Stimulated activated CD4-positive, alpha-beta T cell treated with anti-CD3 and anti-CD28 coated beads, Interleukin-12 subunit alpha, Interleukin-12 subunit beta, amount 100 ng/mL, for 48 hours (primary cell): ENCODE measurements at places on chromosomes 6 and 20.

GRCh38 chr20:3123542-3123941 lies 36.1 kb downstream of the FASTKD5 start:
- DNase-seq = no peak

DNA sequence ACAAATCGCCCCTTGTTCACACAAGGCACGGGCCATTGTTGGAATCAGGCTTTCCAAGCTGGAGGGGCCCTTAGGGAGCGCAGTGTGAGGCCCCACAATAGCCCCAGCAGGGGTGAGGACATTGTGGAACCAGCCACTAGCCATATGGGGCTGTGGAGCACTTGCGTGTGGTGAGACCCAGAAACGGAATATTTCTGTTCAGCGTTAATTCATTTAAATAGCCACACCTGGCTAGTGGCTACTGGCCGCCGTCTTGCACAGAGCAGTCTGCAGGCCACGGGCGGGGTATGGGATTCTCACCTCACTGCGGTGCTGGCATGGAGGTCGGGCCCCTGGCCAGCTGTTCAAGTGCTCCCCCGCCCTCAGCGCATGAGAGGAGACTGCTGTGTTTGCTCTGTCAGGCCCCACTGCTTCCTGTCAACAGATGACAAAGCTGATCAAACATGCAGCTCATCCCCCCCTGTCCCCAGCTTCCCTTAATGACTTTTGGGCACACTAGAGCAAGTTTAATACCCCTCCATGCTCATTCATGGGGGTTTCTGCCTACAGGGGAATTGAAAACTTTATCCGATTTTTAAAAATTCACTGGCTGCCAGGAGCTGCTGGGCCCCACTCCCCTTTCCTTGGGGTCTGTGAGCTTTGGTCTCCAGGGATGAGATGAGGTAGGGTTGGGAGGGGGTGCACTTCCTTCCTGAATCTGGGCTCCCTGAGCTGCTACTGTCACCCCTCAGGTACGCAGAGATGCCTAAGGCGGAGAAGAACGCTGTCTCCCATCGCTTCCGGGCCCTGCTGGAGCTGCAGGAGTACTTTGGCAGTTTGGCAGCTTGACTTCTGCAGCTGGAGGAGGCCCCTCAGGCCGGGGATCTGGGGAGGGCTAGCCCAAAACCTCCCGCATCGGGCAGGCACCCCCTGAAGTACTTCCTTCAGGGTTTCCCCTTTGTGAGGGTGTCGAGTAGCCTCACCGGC lies 13.6 kb downstream of the ITPA start:
- no peak for DNase-seq

DNA sequence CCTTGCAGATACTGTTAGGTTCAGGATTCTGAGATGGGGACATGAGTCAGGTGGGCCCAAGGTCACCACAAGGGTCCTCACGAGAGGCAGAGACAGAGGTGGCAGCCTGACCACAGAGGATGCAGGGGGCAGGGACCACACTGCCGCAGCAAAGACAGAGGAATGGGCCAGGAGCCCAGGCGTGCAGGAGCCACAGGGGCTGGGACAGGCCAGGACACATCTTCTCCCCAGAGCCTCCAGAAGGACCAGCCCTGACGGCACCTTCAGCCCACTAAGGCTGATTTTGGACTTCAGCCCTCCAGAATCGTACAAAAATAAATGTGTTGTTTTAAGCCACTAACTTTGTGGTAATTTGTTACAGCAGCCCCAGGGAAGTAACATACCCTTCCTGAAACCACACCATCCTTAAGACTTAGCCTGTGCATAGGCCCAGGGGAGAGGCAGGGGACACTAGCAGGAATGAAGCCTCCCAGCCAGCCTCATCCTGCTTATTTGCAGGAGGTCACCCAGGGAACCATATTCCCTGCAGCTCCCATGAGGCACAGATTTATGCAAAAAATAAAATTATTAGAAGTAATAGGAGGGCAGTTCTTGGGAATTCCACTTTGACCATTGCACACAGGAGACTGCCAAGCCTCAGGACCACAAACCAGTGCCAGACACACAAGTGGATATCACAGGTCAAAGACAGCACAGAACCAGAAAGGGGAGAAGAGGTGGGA lies 119.3 kb upstream of the CST7 start:
- no peak for DNase-seq

GRCh38 chr20:12605751-12606150 lies 403.0 kb upstream of the SPTLC3 start:
- no peak for DNase-seq

- no peak for DNase-seq
Observed at GRCh38 chr6:2529211-2529719, 221.5 kb downstream of the MYLK4 start.

- DNase-seq = no peak
Observed at GRCh38 chr6:122640366-122640765, 30.2 kb downstream of the PKIB start.

GRCh38 chr6:167424060-167424673 lies 99.3 kb downstream of the TTLL2 start:
- DNase-seq = no peak

GRCh38 chr6:152100183-152100618 lies 292.7 kb downstream of the ESR1 start:
- DNase-seq = no peak

DNA sequence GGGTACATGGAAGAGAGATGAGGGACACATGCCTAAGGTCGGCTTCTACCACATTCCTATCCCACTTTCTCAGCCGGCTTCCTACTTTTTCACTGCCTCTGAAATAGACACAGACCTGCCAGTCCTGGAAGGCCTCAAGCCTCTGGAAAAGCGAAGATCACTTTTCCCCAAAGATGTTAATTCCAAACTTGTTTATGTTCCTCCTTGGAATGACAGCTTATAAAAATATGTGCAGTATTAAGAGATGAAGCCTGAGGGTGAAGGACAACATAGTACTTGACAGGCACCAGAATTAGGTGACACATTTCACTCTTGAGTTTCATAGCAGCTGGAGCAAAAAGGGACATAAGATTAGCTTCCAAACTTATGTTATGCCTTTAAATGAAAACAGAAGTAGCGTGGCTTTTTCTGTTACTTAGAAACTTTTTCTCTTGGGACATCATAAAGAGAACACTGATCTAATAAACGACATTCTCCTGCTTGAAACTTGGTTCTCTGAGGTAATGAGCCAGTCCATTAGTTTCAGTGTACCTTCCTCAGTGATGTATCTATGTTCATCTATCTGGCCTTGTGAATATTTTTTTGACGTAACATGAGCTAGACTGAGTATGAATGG lies 25.3 kb downstream of the FOXO3 start:
- no peak for DNase-seq

DNA sequence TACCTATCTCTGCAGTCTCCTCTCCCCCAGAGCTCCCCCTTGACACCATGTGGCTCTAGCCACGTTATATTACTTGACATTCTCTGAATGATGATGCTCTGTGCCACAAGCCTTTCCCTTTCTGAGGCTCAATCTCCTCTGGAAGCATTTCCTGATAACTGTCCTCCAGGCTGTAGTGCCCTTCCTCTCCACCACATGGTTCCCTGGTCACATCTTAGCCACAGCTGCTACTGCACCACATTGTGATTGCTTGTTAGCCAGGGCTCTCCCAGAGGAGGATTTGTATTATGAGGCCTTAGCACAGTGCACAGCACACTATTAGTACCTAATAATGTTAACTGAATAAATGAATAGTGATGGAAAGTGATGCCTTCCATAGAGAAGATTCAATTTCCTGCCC lies 63.9 kb upstream of the RCAN2 start:
- DNase-seq = no peak

- no peak for DNase-seq
Observed at GRCh38 chr6:33622456-33623431, 1.6 kb downstream of the ITPR3 start.

DNA sequence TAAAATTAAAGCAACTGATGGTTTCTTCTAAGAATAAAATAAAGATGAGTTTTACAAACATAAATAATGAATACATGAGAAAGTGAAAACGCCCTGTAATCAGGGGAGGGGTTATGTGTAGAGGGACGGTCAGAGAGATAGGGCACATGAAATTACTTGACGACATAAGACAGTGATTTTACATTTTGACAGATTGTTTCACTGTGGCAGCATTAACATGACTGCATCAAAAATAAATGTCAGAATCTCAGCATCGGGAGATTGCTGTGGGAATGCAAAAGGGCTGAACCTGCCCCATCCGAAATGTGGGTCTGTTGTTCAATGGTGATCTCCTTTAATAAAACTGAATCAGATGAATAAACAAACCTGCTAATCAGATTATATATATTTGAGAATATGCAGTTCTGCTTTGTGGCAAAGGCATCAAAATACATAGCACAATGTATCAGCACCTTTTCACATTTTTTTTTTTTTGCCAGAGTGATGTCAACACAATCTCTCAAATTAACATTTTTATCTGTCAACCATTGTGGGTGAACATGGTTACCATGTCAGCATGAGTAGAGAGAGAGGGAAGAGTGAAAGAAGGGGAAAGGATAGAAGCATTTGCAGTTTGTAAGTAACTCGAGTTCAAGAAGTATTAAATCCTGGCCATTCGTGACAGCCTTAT lies 177.1 kb upstream of the MAN1A1 start:
- no peak for DNase-seq

- DNase-seq = no peak
Observed at GRCh38 chr6:100161782-100162365, 167.9 kb upstream of the MCHR2 start.

DNA sequence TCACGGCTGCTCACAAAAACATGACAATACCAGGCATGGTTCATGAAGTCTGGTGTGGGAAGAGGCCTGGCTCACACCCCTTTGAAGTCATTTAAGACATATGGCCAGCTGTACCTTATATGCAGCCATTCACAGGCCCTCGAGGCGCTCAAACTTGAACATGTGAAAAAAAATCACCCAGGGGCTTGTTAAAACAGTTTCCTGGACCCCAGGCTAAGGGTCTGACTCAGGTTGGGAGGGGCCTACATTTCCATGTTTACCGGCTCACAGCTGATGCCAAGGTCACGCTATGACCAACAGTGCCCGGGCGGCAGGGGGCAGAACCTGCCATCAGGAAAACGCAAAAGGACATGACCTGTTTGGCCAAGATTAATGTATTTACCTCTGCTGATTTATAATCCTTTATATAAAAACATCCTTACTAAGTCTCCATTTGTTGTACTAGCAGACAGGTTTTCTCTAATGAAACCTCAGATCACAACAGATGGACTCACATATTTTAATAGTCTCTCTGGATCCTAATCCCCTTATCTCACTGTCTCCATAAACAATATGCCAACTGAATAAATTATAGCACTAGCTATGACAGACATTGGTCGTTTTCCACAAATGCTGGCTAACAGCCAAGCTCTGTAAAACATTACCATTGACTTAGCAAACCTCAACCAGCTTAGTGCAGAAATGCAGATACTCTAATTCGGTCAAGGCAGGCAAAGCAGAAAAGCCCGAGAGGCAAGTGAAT lies 19.9 kb downstream of the EZR start:
- DNase-seq = no peak

- DNase-seq = no peak
Observed at GRCh38 chr20:36394340-36394965, 88.3 kb downstream of the DLGAP4 start.

DNA sequence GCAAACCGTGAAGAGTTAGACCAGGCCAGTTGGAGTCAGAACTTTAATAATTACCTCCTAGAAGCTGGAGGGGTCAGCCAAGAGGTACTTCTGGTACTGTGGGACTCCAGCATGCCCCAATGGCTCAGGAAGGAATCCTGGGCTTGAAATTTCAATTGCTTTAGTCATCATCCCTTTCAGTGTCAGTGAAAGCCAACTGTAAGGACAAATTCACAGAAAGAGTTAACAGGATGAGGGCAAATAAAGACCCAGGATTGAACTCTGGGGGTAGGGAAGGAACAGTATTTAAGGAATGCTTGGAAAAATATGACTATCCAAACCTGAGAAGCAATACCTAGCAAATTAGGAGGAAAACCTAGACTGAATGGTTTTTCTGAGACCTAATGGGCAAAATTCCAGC lies 735.1 kb upstream of the MARCKS start:
- no peak for DNase-seq

GRCh38 chr6:5197084-5197483 lies 63.7 kb downstream of the LYRM4 start:
- DNase-seq = no peak

DNA sequence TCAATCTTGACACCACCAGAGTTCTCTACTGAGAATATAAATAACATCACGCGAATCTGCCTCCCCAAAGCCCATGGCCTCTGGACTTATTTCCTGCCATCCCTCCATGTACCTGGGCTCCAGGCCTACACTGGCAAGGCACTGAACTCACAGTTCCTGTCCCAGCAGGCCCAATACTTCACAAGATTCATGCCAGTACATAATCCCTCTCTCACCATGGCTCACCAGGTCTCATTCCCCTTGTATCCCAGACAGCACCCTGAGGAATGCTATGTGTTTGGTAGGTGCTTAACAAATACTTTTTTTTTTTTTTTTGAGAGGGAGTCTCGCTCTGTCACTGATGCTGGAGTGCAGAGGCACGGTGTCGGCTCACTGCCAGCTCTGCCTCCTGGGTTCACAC lies 1.9 kb downstream of the KIF16B start:
- DNase-seq = no peak

- no peak for DNase-seq
Observed at GRCh38 chr6:163585932-163586437, 171.5 kb downstream of the QKI start.

GRCh38 chr20:58096880-58097423 lies 131.5 kb downstream of the ANKRD60 start:
- DNase-seq = no peak

- no peak for DNase-seq
Observed at GRCh38 chr20:43536817-43537440, 21.9 kb upstream of the SGK2 start.

- DNase-seq = no peak
Observed at GRCh38 chr20:3976511-3976910, 38.8 kb downstream of the RNF24 start.

- DNase-seq = no peak
Observed at GRCh38 chr6:130724089-130724488, 103.1 kb upstream of the SMLR1 start.

GRCh38 chr6:11011787-11012234 lies 32.3 kb downstream of the ELOVL2 start:
- DNase-seq = no peak

DNA sequence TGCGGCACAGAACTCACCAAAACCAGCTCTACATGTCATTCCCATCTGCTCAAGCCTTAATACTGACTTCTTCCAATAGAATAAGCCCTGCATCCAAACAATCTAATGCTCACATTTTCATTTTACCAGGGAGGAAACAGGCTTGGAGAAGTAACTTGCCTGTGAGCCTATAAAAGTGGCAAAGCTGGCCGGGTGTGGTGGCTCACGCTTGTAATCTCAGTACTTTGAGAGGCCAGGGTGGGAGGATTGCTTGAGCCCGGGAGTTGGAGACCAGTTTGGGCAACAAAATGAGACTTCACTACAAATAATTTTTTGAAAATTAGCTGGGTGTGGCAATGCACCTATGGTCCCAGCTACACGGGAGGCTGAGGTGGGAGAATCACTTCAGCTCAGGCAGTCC lies 133.7 kb downstream of the LY86 start:
- DNase-seq = no peak

GRCh38 chr6:138526822-138527235 lies 27.5 kb upstream of the NHSL1 start:
- no peak for DNase-seq

DNA sequence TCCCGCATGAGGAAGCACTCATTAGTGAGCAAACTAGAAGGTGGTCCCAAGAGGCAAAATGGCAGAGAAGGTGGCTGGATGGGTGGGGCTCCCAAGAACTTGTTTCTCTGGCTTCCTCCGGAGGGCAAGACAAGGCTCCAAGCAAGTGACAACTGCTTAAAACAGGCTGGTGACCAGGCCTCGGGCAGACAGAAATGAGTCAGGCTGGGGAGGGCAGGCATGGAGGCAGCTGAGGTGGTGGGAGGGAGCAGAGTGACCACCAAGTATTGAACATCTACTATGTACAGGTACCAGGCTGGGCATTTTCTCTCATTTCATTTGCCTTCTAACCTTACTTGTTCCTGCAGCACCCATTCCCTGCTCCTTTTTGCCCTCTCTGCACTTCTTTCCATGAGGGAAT lies 33.4 kb downstream of the TNXB start:
- DNase-seq = no peak
